IPS-NIHi11 (cell line): ENCODE measurements at places on chromosomes 3 and 15.

GRCh38 chr3:142418926-142419592 lies 28.8 kb downstream of the XRN1 start:
- DNase-seq: no peak

DNA sequence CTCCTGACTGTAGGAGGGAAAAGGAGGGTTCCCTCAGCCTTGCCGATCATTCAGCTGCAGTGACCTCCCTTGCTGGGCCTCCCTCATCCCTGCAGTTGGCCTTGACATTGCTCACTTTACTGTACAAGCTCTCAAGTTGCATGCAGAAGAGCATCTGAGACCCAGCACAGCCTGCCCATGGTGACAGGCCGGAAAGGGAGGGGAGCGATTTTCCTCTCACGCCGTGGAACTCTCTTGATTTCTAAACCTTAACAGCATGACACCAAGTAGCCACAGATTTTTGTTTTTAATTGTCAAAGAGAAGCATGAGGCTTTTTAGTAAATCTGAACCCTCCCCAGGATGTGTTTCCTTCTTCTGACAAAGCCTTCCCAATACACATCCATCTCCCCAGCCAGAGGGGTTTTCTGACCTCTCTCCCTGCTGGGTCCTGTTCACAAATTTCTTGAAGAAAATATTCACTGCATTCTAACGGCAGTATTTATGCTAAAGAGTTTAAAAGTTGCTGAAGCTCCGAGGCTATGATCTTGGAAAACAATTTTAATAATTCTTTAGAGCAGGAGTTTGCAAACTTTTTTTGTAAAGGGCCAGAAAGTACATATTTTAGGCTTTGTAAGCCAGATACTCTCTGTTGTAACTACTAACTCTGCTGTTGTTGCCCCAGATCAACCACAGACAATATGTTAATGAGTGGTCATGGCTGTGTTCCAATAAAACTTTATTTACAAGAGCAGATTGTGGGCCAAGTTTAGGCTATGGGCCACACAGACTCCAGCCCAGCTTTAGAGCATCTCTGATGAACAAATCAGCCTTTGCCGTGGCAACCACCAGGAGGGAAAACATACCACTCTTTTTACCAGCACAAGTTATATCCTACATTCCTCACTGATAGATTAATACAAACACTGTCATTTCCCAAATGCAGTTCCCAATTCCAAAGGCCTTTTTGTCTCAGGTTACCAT lies 34.8 kb downstream of the LMCD1 start:
- DNase-seq: no peak

DNA sequence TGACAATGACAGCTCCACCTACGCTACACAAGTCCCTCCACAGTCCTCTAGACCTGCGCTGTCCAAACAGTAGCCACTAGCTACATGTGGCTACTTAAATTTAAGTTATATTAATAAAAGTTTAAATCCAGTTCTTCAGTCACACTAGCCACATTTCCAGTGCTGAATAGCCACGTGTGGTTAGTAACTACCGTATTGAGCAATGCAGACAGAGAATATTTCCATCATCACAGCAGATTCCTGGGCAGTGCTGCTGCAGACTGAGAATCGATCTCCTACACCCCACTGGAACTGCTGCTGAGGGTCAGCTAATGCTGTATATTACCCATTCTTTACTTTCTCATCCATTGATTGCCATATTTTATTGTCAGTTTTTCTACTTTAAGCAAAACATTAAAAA lies 40.9 kb downstream of the HDC start:
- no peak for DNase-seq

DNA sequence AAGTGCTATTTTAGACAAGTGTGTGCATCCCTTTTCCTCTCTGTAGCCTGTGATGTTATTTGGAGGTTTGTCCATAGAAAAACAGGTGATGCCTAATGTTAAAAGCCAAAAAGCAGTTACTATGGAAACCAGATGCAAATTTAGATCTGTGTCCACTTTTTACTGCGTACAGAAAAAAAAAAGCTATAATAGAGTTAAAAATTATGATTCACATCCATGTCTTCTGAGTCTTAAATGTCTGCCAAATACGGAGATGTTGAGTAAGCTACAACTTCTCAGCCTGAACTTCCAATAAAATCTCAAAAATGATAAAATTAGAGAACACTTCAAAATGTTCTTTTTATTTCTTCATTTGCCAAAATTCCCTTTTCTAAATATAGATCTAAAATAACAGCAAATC lies 74.2 kb upstream of the GAP43 start:
- no peak for DNase-seq

DNA sequence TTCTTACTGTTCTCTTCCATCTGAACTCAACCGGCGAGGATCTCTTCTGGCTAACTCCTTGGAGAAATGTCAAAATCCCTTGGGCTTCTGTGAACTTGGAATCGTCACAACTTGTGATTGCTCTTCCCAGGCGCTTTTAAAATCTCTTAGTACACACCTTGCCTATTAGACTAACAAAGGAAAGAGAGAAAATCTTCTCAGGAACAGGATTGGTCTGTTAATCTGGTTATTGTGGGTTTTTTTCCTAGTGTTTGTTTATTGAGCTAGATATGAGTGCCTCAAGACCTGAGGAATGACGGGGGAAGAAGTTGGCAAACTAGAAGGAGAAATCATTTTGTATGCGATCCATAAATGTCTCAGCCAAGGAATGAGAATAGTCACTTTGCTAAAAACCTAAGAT lies at the start of gene ATP13A5:
Gene ATP13A5, minus strand, starts transcription at position 48 of the 400 bp plus-strand sequence. Its CDS starts 28 bp downstream, at position 20.
- DNase-seq: no peak

- DNase-seq: no peak
These were observed 204.4 kb downstream of the SLC9A9 start for GRCh38 chr3:143643905-143644304.

DNA sequence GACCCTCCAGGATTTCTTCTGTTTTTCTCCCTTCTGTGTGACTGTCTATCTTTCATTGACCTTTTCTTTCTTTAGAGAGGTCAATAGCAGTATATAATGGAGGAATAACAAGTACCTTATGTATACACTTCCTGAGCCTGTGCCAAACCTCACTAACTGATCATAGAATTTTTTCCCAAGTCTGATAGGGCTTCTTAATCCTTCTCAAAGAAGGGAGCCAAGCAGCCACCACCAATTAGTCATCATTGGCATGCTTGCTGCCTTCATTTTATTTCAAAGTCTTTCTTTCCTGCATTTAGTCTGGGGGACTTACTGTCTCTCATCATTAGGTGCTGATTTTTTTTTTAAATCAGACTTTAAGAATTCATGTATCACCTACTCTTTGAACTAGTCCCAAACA lies 327.0 kb downstream of the FEZF2 start:
- no peak for DNase-seq

GRCh38 chr3:99681512-99681911 lies 43.1 kb downstream of the COL8A1 start:
- no peak for DNase-seq

DNA sequence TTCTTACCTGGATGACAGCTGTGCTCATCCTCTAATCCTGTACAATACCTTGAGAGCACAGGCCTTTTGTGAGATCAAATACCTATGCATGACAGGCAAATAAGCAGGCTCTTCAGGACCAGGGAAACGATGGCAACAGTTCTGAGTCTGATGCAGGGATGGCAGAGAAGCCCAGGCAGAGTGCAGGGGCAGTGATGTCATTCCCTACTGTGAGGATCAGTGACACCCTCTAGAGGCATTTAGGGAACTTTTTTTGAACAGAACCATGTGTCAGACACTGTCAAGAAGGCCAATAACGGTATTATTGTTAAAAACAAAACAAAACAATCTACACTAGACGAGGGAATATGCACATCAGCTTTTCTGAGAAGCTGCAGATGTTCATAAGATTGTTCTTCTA lies 314.8 kb upstream of the CTDSPL start:
- peak; percentile 76 for DNase-seq

DNA sequence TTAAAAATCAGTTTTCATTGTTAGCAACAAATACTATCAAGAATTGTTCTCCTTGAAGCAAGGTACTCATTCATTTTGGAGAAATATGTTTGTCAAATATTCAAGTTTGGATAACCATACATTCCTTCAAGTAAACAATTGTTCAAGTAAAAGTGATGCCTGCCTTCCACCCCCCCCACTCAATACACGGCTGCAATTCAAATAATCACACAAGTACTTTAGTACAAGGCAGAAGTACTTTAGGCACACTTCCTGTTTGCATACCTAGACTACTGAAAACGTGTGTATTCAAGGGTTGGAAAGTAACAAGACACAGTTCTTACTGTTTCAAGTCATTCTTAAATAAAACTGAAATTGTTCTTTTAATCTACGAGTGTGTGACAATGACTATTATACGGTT lies 45.4 kb downstream of the TJP1 start:
- no peak for DNase-seq

DNA sequence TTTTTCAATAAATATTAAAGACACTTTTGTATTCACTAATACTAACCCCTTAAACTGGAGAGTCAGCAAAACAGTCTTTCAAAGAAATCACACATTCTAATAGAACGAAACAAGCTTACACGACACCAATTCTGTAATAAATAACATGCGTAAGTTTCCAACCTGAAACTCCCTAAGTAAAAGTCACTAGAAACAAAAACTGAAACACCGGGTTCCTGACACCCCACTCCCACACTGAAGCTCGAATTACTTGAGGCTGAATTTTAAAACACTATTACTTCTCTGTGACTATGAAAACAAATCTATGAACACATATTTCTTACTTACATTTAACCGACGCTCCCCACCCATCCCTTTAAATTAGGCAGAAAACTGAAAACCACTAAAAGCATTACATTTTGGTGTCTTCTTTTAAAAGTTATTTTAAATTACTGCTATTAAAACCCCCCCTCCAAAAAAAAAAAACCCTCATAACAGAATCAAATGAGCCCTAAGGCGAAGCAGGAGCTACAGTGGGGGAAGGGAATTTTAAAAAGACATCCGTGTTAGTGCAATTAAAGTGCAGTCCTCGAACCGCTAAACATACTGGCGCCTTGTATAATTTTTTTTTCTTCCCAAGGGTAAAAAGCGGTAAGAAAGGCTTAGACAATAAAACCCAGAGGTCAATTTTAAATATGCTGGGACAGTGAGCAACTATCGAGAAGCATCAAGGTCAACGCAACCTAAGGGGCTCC lies 878 bp downstream of the SPPL2A start:
- DNase-seq: no peak

DNA sequence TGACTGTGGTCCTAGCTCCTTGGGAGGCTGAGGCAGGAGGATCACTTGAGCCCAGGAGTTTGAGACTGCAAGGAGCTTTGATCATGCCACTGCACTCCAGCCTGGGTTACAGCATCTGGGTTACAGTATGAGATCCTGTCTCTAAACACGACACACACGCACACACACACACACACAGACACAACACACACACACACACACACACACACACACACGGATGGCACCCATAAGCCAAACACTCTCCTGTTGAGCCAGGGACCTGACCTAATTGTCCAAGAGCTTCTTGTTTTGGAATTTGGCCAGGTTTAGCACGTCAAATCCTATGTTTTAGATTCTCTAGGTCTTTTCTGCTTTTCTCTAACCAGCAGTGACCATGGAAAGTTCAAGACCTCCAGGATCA lies 26.8 kb downstream of the EID1 start:
- DNase-seq: no peak

- DNase-seq: no peak
These were observed 1.8 kb downstream of the IFT122 start for GRCh38 chr3:129441782-129442181.
